ENCODE measurements at places on chromosomes 4 and X. TPM values are rescaled to one million over a fixed set of nuclear protein-coding genes. Genes with fewer than 3 reads are reported as not detected.

Gene TCP11X2
- total RNA-seq: not detected

Gene CDS1
- total RNA-seq: 0.68 TPM

Gene RAB39B
- total RNA-seq: 0.22 TPM

Gene IQSEC2
- 11.6 TPM for total RNA-seq

Gene TEX13D
- not detected for total RNA-seq

Gene BEX1
- total RNA-seq: 0.38 TPM

Gene RHOXF2B
- total RNA-seq: not detected

Gene USP26
- total RNA-seq: not detected

Gene CAPN6
- total RNA-seq: 0.05 TPM

Gene SPANXC
- not detected for total RNA-seq

Gene FBXW7
- 55.9 TPM for total RNA-seq

Gene CLIC2
- total RNA-seq: 17.0 TPM

Gene CTAG2
- total RNA-seq: not detected

Gene ALB
- total RNA-seq: not detected

Gene ARHGAP36
- total RNA-seq: not detected

Gene STS
- 5.0 TPM for total RNA-seq

Gene FGF13
- 0.51 TPM for total RNA-seq

Gene PABPC1L2A
- total RNA-seq: not detected

Gene WWC2
- total RNA-seq: 30.2 TPM

Gene TMSB15C
- 0.19 TPM for total RNA-seq

Gene MAP7D2
- total RNA-seq: 0.78 TPM

Gene GCNA
- 1.7 TPM for total RNA-seq

Gene SULT1B1
- 0.65 TPM for total RNA-seq

Gene PABPC4L
- 0.60 TPM for total RNA-seq

Gene PI4K2B
- total RNA-seq: 1.8 TPM
